T-helper 2 cell treated with Interferon-gamma antibody and Interleukin-4, amounts not matched to agents 100 ng/mL and 5 ng/mL, for 36 hours (primary cell): ENCODE measurements at places on chromosomes 5 and 9. TPM values are rescaled to one million over a fixed set of nuclear protein-coding genes. Genes with fewer than 3 reads are reported as not detected.

The TUT7 gene
- 39.2 and 40.9 TPM in 2 replicates for total RNA-seq

The PCDHGA12 gene
- total RNA-seq = 0.16 and 0.18 TPM in 2 replicates

The DND1 gene
- total RNA-seq = 2.8 and 3.2 TPM in 2 replicates

The GCNT1 gene
- 6.6 and 7.4 TPM in 2 replicates for total RNA-seq

The SHB gene
- 0.41 and 0.61 TPM in 2 replicates for total RNA-seq

The ISL1 gene
- not detected in 2 replicates for total RNA-seq

The CMYA5 gene
- 0.14 and 0.30 TPM in 2 replicates for total RNA-seq

The SH3TC2 gene
- total RNA-seq = not detected in 2 replicates

The KCNMB1 gene
- total RNA-seq = 0.05 TPM in 1 of 2 replicates, not detected in the other

The C9orf43 gene
- total RNA-seq = 0.45 and 0.73 TPM in 2 replicates

The PRRX2 gene
- total RNA-seq = 0.64 and 0.73 TPM in 2 replicates

The GFPT2 gene
- total RNA-seq = not detected in 2 replicates

The SPATA31E1 gene
- not detected in 2 replicates for total RNA-seq

The AGXT2 gene
- not detected in 2 replicates for total RNA-seq

The N4BP3 gene
- total RNA-seq = 2.3 and 2.7 TPM in 2 replicates

The DOCK8 gene
- total RNA-seq = 274 and 280 TPM in 2 replicates

The GFI1B gene
- not detected in 2 replicates for total RNA-seq

The PNPLA7 gene
- total RNA-seq = 3.0 and 3.3 TPM in 2 replicates

The CDKN2B-AS1 gene
- total RNA-seq = 4.2 and 5.4 TPM in 2 replicates

The C5orf52 gene
- not detected in 2 replicates for total RNA-seq

The IFNE gene
- not detected in 2 replicates for total RNA-seq

The LCN15 gene
- not detected in 2 replicates for total RNA-seq

The CARD6 gene
- 4.4 and 5.0 TPM in 2 replicates for total RNA-seq

The C5 gene
- total RNA-seq = 1.5 and 2.5 TPM in 2 replicates

The GPRIN1 gene
- total RNA-seq = 2.1 and 2.4 TPM in 2 replicates

The IL4 gene
- total RNA-seq = 4.0 and 7.9 TPM in 2 replicates

The BSPRY gene
- total RNA-seq = 7.4 and 7.6 TPM in 2 replicates

The TAS2R1 gene
- total RNA-seq = not detected in 2 replicates

The WDR38 gene
- total RNA-seq = not detected in 2 replicates

The GRXCR2 gene
- not detected in 2 replicates for total RNA-seq

The RAB3C gene
- not detected in 2 replicates for total RNA-seq

The SLC23A1 gene
- 5.2 and 6.0 TPM in 2 replicates for total RNA-seq

The LEAP2 gene
- total RNA-seq = 4.0 and 4.2 TPM in 2 replicates

The LOX gene
- not detected in 2 replicates for total RNA-seq

The ANXA2R gene
- 26.2 and 26.6 TPM in 2 replicates for total RNA-seq

The PGM5 gene
- total RNA-seq = not detected in 2 replicates

The ABO gene
- total RNA-seq = 2.0 and 3.2 TPM in 2 replicates

The NEURL1B gene
- 2.0 and 2.2 TPM in 2 replicates for total RNA-seq

The CCDC192 gene
- total RNA-seq = not detected in 2 replicates

The THBS4 gene
- total RNA-seq = 0.61 and 0.68 TPM in 2 replicates

The GNA14 gene
- not detected in 2 replicates for total RNA-seq

The PCDHB9 gene
- not detected in 2 replicates for total RNA-seq

The RIMOC1 gene
- total RNA-seq = 24.2 and 24.6 TPM in 2 replicates

The C9orf153 gene
- total RNA-seq = 0.25 and 0.82 TPM in 2 replicates

The GFM2 gene
- total RNA-seq = 26.9 and 28.6 TPM in 2 replicates
